Psoas muscle (tissue), 8 donors: ENCODE measurements at places on chromosomes 3 and 15. TPM values are rescaled to one million over a fixed set of nuclear protein-coding genes. Genes with fewer than 3 reads are reported as not detected.

CLEC3B gene
- 19.8 TPM for total RNA-seq

GP9 gene
- total RNA-seq = not detected

MAGEL2 gene
- 0.06 TPM for total RNA-seq

SAMD7 gene
- total RNA-seq = not detected

DNA sequence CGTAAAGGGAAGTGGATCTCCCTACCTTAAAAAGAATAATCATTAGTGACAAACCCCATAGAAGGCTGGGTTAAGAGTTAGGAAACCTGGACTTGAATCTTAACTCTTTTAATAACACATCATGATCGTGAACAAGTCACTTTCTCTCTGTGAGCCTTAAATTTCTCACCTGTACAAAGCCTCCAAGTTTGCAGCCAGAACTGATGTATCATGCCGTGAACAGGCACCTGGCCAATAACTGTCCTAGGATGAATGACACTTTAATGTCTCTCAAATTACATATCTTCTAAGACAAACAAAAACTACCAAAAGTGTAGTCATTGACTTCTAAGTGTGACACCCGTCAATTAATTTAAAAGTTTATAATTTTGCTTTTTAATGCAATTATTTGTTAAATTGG, 3.9 kb downstream of the UPK1B start:
- H3K4me3 ChIP-seq = no peak overlapping the region
- DNase-seq = no peak
- H3K4me1 ChIP-seq = no peaks in the 10 kb centered on the region
- peaks cover 4% of the 10 kb centered on the region for H3K27me3 ChIP-seq

- H3K27ac ChIP-seq = peak overlapping the region; percentile 66
- DNase-seq = peak; percentile 67
- H3K4me3 ChIP-seq = no peak overlapping the region
- H3K4me1 ChIP-seq = peaks cover 9% of the 10 kb centered on the region
- no peaks in the 10 kb centered on the region for H3K27me3 ChIP-seq
- no peaks in the 10 kb centered on the region for H3K36me3 ChIP-seq
Observed at GRCh38 chr15:99536422-99537040, 29.3 kb upstream of the MEF2A start.

DNA sequence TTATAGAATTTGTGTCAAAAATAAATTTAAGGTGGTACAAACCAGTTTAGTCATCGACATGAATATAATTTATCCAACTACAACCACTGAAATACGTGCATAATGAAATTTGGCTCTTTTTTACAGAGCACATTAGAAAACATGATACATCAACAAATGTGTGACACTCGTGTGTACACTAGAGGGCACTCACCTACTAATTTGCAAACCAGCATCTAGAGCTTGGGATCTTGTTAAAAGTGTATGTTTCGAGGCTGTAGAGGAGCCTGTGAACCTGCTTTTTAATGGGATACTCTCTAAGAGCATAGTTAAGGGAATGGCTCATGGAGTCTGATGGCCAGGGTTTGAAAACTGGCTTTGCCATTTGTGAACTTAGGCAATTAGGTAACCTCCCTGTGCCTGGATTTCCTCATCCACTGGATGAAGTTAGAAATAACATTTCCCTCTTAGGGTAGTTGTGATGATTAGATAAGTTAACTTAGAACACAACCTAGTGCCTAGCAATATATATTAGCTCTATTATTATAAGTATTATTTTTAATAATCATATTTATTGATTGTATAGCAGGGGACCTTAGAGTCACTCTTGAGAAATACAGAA, 8.8 kb upstream of the CPOX start:
- H3K27ac ChIP-seq = no peak overlapping the region
- no peaks in the 10 kb centered on the region for H3K4me1 ChIP-seq
- DNase-seq = no peak
- H3K27me3 ChIP-seq = no peaks in the 10 kb centered on the region

DNA sequence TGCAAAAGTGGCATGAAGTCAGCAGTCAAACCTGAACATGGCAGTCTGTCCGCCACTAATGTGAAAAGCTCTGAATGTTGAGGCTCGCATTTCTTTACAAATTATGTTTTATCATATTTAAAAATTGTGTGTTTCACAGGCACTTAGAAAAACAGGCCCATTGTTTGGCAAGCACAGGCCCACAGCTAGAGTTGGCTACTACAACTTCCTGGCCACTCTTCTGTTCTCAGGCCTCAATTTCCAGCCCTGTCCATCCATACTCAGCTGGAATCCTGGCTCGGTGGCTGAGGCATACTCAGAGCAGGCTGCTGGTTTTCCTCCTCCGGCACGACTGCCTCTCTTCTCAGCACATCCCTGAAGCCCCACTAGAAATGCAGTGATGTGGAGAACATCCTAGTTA, 44.3 kb downstream of the C2CD4B start:
- no peaks in the 10 kb centered on the region for H3K36me3 ChIP-seq
- H3K27ac ChIP-seq = no peak overlapping the region
- no peaks in the 10 kb centered on the region for H3K27me3 ChIP-seq
- no peak overlapping the region for H3K4me3 ChIP-seq
